ENCODE measurements at places on chromosomes 11 and 22.

GRCh38 chr22:34841911-34842310 lies 224.0 kb upstream of the ISX start:
- no peak for DNase-seq

DNA sequence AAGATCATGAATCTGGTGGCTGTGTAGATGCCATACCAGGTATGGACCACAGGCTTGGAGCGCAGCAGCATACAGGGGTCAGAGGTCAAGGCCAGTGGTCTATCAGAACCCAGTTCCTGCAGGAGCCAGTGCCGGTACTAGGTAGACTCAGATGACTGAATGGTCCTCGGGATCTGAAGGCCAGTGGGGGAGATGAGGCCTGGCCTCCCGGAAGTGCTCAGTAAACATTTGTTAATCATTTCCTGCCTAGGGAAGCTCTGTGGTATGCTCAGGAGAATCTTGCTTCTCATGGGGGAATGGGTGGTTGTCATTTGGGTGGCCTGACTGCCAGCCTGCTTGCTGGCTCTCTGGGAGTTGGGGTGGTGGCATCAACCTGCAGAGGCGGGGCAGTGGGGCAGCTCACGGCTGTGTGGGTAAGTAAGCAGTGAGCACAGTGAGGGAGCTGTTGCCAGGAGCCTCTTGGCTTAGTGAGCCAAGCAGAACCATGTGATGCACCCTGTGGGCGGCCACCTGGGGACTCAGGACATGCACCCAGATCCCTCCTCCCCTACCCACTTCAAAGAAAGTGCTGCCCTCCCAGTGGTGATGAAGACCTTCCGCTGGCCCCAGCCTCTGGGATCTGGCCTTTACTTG lies 33.0 kb downstream of the PTPRJ start:
- peak; percentile 60 for DNase-seq

GRCh38 chr11:65798882-65799281 lies 12.0 kb downstream of the OVOL1 start:
- no peak for DNase-seq

DNA sequence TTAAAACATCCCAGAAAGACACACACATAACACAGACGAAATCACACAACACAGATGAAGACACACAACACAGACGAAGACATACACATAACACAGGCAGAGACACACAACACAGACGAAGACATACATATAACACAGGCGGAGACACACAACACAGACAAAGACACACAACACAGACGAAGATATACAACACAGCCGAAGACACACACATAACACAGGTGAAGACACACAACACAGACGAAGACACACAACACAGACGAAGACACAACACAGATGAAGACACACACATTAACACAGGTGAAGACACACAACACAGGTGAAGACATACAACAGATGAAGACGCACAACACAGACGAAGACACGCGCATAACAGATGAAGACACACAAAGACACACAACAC lies 4.8 kb upstream of the MOB2 start:
- no peak for DNase-seq

GRCh38 chr11:40241524-40242051 lies 1217.9 kb downstream of the LRRC4C start:
- no peak for DNase-seq

GRCh38 chr11:78217650-78218541 lies 29.2 kb downstream of the USP35 start:
- DNase-seq: no peak

GRCh38 chr11:69263736-69264052 lies 30.3 kb upstream of the MYEOV start:
- DNase-seq: no peak

- DNase-seq: no peak
These were observed 226.4 kb downstream of the FAM76B start for GRCh38 chr11:95563173-95563572.

DNA sequence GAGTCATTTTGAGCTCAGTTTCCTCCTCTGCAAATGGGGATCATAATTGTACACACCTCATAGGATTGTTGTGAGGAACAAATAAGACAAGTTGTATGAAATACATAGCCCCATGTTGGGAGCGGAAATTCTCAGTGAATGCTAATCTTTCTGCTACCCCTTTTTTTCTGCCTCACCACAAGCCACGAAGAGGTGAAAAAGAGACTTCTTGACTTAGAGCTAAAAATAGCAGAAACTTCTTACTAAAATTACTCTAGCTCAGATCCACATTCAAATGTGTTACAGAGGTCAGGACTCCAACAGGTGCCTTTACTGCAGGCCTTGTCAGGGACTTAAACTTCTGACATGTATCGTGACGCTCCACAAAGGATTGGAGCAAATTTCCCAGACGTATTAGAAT lies 128.5 kb downstream of the MIAT start:
- DNase-seq: no peak

DNA sequence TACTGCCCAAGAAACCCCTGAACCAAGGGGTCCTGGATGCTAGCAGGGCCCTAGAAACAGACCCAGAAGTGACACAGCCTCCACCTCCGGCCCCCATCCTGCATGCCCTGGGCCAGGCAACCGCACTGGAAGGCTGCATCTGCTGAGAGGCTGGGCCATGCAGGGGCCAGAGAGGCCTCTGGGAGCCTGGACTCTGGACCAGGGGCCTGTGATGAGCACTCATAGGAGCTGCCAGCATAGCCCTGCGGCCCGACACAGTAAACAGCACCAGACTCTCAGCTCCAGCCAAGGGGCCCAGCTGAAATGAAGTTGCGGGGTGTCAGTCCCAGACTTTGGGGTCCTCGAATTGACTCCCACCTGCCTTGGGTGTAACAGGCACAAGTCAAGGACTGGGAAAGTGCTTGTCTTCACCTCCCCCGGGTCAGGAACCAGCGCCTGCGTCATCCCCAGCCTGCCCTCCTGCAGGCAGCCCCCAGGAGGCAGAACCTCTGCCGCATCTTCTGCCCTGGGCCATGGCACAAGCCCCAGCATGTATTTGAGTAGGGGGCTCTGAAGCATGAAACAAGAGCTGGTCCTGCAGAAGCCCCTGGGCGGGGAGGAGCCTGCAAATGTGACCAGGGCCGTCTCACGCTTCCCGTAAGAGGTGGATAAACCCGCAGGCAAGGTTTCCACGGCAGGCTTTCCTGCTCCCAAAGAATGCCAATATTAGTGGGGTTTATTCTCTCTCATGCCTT lies 25.2 kb upstream of the CCND1 start:
- DNase-seq: no peak

DNA sequence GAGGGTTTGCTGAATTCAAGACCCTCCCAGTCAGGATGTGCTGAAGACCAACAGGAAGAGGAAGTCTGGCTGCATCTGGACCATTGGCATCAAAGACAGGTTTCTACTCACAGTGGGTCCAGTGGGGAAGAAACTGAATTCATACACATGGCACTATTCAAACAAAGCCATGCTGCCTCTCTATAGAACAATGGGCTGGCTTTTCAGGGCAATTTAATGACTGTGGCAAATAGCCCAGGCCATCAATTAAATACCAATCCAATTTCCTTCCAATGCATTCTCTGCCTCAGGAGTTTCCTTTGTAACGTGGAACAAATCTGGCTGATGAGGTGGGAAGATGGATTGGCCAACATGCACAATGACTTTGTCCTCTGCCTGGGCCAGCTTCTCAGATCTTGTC lies 98.6 kb downstream of the SEZ6L start:
- no peak for DNase-seq

DNA sequence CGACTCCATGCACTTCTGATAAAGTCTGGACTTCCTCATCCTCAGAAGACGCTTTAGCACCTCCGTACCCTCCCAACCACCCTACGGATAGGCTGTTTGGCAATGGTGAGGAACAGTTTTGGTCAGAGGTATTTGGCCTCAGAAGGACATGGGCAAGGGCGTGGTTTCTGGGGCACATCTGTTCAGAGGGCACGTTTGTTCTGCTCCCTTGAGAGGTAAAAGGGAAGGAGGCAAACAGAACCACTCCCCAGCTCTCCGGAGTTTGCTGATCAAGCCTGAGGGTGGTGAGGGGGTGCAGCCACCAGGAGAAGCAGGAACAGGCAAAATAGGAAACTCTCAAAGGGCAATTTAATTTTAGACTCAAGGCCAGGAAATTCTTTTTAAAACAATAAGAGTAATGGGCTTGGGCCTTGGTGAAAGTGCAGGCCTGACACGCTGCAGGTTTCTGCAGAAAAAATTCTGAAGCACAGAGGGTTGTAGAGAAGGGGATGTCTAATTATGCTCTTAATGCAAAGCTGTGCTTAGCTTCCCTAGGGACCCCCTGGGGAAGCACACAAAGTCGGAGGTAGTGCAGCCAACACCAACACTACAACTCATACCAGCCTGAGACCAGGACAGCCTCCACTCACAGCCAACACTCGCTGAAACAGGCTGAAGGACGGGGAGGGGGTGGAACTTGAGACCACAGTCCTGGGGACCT lies 23.3 kb downstream of the ETS1 start:
- no peak for DNase-seq

DNA sequence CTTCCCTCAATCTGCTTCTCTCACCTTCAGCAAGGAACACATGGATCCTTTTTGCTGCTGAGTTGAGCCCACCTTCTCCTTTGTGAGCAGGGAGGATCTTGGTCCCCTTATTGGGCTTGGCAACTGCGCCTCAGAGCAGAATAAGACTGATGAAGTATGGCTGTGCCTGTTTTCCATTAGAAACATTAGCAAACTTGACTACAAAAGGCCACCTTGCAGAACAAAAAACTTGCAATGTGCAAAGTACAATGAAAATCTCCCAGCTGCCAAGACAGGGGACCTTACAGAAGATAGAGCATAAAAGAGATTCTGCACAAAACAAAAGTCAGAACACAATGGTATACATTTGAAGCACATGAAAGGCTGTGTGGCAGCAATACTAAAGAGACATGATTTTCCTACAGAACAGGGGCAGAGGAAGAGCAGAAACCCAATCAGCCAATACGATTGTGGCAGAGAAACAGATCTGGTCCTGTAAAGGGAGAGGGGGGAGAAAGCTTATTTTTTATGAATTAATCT lies 173.5 kb upstream of the SNX19 start:
- no peak for DNase-seq

GRCh38 chr22:44795701-44796630 lies 43.6 kb downstream of the ARHGAP8 start:
- no peak for DNase-seq

DNA sequence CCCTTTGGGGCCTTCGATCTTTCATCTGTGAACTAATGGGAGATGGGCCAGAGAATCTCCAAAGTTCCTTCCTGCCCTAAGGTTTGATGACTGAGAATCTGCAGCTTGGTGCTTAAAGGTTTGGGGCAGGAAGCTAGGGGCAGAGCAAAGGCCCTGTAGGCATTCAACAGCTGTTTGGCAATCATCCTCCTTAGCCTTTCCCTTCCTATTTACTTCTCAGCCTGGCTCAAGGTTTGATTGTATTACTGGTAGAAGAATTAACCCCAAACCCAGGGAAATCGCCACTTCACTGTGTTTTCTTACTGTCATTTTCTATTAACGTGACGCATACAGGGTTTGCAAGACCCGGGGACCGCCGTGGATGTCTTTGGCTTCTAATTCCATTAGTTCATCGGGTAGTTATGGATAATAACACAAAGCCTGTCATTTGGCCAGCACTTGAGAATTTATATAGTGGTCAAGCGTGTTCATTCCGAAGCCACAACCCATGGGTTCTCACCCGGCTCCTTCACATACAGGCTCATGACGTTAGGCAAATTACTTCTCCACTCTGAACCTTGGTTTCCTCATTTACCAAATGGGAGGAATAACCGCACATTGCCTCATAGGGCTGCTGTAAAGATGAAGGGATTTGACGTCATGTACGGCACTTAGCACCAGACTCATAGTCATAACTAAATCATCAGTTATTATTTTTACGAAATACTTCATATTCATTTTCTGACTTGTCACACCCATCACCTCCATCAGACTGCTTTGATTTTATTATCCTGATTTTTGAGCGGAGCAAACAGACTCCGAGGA lies 158.1 kb downstream of the FBXO7 start:
- DNase-seq: no peak

- no peak for DNase-seq
These were observed 1.0 kb upstream of the GLB1L3 start for GRCh38 chr11:134275188-134275533.

DNA sequence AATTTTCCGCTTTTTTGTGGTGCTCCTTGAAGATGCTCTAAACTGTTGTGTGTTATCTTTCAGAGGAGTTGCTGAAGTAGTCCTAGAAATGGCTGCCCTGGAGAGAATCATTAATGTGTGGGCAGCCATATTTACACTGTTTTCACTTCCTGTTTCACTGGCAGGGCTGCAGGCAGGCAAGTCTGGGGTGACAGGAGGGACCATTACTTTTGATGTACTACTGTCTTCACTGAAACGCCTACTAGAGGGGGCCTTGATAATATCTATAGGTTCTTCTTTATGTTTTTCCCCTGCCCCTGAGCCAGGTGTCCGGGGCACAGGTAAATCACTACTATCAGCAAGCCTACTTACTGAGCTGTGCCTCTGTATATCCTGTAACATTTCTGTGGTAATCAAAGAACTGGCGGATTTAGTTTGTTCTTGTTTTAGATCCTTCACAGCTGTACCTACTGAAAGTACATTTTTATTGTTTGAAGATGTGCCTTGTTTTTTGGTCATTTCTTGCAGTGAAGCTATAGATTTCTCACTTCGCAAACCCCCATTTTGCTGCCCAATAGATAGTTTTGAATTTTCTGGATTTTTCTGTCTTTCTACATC lies 39.7 kb downstream of the ACAT1 start:
- no peak for DNase-seq

DNA sequence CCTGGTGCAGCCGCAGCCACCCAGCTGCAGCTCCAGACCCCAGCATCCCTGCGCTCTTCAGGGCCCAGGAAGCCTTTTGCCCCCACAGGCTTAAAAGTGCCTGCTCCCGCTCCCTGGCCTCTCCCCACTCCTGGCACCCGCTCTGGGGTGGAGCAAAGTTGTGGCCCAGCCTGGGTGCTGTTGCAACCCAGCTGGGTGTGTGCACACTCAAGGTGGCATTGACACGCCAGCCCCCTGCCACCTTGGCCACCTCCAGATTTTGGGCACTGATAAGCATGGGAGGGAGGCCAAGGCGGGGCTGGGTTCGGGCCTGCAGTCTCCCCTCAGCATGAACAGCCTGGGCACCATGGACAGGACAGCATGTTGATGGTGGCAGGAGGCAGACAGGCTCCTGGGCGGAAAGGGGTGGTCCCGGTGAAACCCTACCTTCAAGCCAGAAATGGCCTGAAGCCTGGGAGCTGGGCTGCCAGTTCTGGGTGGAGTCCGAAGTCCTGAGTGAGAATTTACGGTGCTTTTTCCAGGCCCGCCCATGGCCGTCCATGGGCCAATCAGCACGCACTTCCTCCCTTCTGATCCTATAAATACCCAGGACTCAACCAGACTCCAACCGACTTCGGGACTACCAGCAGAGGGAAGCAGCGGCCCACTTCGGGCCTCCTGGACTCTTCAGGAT lies 23.6 kb upstream of the RNASEH2C start:
- DNase-seq: no peak

DNA sequence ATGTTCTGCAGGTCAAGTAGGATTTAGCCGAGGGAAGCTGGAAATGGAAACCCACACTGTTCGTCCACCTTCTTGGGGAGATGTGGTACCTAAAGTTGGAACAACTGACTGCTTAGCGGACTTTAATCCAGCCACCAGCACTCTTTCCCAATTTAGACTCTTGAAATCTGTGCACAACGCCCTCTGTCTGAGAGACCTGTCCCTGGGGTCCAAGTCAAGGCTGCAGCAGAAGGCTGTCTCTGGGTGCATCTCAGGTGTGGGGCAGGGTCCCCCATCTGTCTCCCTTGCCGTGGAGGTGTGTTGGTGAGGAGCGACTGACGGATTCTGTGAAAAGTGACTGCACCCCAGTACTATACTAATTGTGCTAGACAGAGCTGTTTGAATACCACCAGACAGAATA lies 168.2 kb upstream of the CADM1 start:
- no peak for DNase-seq

- no peak for DNase-seq
These were observed 559 bp downstream of the MRTFA start for GRCh38 chr22:40635940-40636379.

- DNase-seq: no peak
These were observed 14.1 kb downstream of the CREB3L1 start for GRCh38 chr11:46291441-46292150.

Measured in breast epithelium (tissue), 4 donors.